ENCODE measurements at places on chromosomes 3 and 15.

DNA sequence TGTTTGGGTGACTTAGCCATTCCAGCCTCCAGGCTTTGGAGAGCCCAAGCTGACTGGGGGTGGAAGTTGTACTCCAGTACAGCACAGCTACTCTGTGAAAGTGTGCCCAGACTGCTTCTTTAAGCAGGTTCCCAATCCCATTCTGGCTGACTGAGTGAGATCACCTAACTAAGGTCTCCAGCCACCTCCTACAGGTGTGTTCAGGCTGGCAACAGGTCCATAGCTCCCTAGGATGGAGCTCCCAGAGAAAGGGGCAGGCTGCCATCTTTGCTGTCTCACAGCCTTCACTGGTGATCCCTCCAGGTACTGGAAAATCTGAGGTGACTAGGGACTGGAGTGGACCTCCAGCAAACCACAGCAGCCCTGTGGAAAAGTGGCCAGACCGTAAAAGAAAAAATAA lies 445.3 kb upstream of the KCNMB2 start:
- no peak for DNase-seq

- DNase-seq = no peak
Observed at GRCh38 chr15:52259503-52259902, 36.1 kb downstream of the MYO5C start.

- DNase-seq = no peak
Observed at GRCh38 chr15:46326173-46326572, 691.3 kb downstream of the SQOR start.

GRCh38 chr3:30768703-30769550 lies 125.5 kb downstream of the GADL1 start:
- no peak for DNase-seq

DNA sequence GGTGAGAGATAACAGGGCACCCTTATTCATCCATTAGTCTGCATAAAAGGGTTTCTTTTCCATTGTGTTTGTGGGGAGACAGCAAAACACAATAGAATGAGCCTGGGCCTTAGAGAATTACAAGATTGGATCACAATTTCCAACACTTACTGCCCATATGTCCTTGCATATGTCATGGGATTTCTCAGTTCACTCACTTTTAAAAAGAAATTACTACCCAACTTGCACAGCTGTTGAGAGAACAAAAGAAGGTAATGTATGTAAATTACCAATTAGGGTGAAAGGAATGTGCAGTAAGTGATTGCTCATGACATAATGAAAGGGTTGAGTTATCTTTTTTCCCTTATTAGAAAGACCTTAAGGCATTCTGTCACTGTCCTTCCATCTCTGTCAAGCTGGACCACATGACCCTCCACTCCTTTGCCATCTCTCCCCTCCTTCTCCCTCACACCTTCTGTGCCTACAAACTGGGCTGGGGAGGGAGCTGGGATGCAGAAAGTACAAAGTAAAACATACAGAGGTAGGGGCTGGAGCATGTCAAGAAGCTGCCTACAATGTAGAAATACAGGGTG lies 244.2 kb downstream of the ZMAT3 start:
- no peak for DNase-seq

DNA sequence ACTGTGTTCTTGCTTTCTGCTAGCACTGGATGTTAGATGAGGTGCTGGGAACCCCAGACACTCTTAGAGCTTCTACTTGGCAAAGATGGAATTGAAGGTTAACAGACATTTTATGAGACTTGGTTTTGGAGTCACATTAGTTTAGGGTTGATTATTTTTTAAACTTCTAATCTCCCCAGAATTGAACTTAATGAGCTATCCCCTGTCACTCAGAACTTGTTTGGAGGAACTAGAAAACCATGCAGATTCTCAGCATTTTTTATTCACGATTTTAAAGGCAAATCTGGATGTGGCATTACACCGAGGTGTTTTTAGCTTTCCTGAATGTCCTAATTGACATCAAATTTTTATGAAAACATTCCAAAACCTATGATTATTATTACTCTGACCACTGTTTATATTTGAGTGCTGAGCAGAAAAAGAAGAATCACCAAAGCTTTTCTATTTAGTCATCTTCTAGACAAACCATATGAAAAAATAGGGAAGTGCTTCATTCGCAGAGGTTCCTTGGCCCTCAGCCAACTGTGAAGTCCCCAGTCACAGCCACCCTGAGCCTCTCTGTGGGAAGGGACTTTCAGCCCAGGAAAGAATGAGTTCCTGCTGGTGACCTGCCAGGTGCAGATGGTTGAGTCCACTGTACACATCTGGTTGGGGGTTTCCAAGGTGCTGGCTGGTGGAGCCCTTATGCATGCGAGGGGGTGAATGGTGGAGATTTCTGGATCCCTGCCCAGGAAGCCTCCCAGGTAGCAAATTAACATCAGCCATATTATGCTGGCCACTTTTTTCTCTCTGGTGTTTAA lies 196.0 kb upstream of the TOPAZ1 start:
- DNase-seq = no peak

DNA sequence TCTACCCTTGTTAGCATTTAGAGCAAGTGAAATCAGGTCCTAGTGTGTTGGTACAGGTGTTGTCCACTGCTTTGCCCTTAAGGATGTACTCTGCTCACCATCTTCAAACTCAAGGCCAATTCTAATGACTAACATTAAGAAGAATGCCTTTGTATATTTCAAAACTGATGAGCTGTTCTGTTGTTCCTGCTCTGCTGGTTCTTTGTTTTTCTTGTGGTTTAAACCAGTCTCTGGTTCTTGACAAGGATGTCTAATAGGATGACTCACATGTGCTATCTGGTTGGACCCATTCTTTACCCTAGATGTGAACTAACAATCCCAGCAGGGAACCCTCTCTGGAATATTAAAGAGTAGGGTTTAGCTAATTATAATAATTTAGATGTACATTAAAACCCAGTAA lies 17.3 kb downstream of the ABHD5 start:
- no peak for DNase-seq
